ENCODE measurements at places on chromosomes 12 and 14.

GRCh38 chr14:76866456-76866855, 40.2 kb downstream of the LRRC74A start:
- no peak for DNase-seq

DNA sequence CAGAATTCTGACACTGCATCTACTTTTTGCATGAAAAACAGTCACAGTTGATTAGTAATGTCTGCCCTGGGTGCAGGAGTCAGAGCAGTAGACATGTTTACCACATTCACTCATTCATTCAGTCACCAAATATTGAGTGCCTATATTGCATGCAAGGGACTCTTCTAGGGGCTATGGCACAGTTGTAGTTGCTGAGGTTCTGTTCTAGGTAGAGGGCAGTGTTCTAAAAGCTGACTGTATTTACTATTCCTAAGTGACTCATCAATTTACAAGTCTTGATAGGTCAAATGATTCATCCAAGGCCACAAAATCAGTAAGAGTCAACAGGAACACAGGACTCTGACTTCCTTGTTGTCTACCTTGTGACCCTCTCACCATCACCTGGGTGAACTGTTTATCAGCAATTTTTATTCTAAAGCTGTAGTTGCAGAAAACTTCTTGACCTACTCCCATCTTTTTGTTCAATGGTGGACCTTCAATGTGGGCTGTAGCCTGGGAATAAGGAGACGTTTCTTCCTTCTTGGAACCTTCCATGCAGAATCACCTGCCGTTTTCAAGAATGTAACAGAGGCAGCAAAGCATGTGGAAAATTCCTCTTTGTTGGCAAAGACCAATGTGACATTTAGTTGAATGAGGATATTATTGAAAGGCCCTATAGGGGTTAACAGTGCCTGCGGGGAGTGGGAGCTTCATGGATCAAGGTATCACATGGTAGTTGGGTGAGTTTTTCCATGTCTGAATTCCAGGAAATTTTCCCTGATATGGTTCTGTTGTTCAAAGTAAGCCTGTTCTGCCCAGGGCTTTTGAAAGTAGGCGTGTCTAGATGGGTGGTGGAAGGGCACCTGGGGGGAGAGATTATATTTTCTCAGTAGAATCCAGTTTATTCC, 223.2 kb downstream of the KTN1 start:
- DNase-seq = no peak

GRCh38 chr14:99990268-99991170, 74.7 kb upstream of the EVL start:
- DNase-seq = no peak

DNA sequence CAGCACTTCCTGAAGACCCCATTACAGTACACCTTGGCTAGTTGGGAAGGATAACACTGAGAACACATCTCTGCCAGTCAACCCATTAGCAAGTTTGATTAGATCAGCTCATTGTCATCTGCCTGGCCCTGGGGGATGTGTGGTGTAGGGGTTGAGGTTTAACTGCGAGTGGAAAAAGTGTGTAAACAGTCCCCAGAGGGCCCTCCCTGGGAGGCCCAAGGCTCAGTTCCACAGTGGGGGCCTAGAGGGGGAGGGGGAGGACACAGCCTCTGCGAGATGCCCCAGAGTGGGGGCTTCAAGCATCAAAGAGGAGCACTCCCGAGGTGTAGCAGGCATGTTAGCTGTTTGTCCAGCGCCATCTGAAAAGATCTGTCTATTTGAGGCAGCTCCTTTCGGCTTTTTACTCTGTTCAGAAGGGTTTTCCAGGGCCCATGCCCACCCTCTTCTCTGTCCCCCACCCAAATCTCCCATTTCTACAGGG, 344 bp downstream of the LPAR5 start:
- peak; percentile 74 for DNase-seq

Measured in mesendoderm (in vitro differentiated cells).